ENCODE measurements at places on chromosomes 2 and 18.

DNA sequence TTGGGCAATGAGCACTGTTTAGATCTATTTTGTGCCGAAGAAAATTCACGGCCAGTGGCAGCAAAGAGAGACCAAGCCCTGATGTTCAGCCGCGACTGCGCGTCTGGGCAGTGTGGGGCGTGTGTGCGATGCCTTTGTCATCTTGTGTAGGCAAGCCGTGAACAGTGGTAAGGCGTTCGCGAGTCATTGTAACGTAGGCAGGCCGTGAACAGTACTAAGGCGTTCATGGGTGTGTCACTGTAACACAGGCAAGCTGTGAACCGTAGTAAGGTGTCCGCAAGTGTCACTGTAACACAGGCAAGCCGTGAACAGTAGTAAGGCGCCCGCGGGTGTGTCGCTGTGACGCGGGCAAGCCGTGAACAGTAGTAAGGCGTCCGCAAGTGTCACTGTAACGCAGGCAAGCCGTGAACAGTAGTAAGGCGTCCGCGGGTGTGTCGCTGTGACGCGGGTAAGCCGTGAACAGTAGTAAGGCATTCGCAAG, 99.9 kb downstream of the NFATC1 start:
- no peak for DNase-seq

- no peak for DNase-seq
Measured at GRCh38 chr2:23029111-23029510, 355.9 kb upstream of the KLHL29 start.

GRCh38 chr2:214193943-214194342, 216.9 kb upstream of the VWC2L start:
- no peak for DNase-seq

- no peak for DNase-seq
Measured at GRCh38 chr18:63241317-63241712, 78.3 kb downstream of the BCL2 start.

GRCh38 chr2:10031886-10032745, 11.2 kb upstream of the KLF11 start:
- no peak for DNase-seq

- DNase-seq = no peak
Measured at GRCh38 chr2:135169900-135170753, 118.0 kb downstream of the RAB3GAP1 start.

All from GDM1 (cell line).